ENCODE measurements at places on chromosomes 13 and 19.

DNA sequence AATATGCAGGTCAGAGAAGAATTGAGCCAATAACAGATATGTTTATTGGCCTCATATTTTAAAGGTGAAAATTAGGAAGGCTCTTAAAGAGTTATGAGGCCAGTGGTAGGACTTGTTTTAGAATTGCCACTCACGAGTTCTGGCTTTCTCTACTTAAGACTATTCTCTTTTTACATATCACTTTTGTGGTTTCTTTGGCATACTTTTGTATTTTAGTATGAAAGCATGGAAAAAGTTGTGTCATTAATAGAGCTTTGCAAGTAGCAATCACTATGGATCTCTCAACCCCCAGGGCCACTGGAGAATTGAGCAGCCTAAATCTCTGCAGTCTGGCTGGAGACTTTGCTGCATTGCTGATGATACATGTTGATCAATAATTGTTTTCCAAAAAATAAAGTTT, 64.6 kb upstream of the SOX21 start:
- DNase-seq: no peak

GRCh38 chr13:94205896-94206295, 273.6 kb downstream of the DCT start:
- DNase-seq: no peak

DNA sequence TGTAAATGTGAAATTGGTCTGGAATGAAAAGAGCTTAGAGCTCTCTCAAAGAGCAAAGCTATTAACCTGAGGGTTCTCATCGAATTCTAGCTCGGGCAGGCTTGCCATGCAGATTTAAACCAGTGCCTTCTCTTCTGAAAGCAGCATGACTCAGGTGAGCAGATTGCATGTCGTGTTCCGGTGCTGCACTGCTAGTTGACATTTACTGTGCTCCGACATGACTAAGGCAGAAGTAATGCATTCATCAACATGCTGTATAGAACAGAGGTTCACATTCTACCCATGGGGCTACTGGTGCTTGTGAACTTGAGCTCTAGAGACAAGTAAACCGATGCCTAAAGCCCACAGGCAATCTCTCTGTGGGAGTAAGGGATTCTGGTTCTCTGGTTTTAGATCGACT, 947.7 kb downstream of the EFNB2 start:
- DNase-seq: no peak

GRCh38 chr13:76820759-76821158, 65.4 kb downstream of the KCTD12 start:
- no peak for DNase-seq

DNA sequence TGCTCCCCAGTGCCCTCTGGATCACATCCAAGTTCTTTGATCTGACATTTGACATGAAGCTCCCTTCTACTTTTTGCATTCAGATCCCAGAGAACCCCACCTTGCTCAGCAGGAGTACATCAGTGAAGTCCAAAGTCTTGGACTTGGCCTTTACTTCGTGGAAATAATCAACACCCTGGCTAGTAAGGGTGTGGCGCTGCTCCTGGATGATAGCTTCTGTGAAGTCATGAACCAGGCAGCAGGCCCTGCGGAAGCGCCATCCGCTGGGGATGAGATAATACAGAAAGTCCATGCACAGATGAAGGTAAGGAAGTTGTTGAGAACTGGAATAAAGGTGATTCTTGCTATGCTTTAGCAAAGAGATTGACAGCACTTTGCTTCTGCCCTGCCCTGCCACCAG, 43.2 kb downstream of the OR10H4 start:
- no peak for DNase-seq

DNA sequence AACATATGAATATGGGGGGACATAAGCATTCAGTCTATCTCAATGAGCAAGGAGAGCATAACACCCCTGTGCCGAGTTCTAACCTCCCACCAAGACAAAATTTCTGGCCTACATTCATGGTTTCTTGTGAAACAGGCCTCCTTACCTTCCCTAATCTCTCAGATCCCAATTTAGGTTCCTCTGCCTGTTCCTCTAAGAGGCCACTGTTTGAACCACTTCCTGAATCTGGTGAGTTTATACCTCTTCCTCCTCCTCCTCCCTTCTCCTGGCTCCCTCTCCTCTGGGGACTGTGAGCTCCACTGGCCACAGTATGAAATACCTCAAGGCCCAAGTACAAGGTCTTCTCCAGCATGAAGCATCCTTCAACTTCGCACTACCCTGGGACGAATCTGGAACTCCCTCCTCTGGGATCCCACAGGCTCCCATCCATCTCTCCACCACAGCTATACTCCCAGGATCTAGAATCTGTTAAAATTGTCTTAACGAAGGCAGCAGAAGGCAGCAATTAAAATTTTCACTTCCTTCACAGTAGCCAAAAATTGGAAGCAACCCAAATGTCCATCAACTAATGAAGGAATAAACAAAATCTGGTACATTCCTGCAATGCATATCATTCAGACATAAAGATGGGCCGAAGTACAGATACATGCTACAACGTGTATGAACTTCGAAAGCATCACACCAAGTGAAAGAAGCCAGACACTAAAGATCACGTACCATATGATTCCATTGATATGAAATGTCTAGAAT, 7.8 kb upstream of the SIGLECL1 start:
- DNase-seq: no peak

GRCh38 chr13:63208826-63209225, 1793.2 kb upstream of the PCDH20 start:
- no peak for DNase-seq

DNA sequence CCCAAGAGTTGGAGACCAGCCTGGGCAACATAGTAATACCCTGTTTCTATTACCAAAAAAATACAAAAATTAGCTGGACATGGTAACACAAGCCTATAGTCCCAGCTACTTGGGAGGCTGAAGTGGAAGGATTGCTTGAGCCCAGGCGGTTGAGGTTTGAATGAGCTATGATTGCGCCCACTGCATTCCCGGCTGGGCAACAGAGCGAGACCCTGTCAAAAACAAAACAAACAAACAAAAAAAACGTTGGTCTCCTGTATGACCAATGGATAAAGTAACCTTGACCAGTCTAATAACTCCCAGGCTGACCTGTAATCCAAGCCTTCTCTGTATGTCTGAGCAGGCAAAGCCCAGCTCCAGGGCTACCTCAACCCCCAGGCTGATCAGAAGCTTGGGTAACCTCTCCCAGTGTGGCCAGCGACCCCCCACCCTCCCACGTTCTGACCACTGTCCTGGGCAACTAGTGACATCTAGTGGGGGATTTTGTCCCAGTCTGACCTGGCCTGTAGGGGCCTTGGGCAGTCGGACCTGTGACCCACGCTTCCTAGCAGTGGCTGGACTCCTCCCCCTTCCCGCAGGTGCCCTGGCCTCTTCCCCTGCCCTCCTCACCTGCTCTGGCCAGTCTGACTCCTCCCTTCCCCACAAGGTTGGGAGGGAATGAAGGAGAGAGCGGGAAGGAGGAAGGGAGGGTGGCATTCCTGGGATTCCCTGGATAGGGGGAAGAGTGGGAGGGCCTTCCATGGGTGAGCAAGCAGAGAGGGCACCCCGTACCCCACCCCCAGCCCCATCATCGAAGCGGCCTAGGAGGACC, 1.0 kb upstream of the BCAM start:
- DNase-seq: no peak
